ENCODE measurements at places on chromosomes 2 and 18.

DNA sequence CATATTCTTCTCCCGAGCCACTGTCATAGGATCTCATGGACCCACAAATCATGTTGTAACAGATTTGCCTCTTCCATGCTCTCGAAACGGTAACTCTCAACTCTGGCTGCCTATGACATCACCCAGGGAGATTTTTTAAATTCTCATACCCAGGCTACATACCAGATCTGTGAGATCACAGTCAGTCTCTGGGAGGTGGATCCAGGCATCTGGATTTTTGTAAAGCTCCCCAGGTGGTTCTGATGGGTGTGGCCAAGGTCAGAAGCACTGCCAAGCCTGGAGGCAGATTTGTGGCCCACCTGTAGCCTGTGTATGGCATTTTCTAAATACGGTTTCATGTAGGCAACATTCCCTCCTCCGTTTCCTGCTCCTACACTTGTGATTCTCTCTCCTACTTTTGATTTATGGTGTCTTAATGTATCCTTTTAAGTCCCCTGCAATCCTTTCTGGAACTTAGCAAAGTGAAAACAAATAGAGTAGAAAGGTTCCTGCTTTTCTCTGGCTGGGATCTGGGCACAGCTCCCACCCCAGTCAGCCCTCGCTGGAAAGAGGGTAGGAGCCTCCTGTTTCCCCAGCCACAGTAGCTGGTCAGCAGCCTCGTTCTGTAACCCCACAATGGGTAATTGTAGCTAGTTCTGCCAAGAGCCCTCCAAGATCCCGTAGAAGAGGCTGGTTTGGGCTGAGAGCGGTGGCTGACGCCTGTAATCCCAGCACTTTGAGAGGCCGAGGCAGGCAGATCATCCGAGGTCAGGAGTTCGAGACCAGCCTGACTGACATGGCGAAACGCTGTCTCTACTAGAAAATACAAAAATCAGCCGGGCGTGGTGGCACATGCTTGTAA, 96.2 kb downstream of the KLHL29 start:
- no peak for DNase-seq

- no peak for DNase-seq
Observed at GRCh38 chr2:210528716-210529115, 27.7 kb upstream of the CPS1 start.

DNA sequence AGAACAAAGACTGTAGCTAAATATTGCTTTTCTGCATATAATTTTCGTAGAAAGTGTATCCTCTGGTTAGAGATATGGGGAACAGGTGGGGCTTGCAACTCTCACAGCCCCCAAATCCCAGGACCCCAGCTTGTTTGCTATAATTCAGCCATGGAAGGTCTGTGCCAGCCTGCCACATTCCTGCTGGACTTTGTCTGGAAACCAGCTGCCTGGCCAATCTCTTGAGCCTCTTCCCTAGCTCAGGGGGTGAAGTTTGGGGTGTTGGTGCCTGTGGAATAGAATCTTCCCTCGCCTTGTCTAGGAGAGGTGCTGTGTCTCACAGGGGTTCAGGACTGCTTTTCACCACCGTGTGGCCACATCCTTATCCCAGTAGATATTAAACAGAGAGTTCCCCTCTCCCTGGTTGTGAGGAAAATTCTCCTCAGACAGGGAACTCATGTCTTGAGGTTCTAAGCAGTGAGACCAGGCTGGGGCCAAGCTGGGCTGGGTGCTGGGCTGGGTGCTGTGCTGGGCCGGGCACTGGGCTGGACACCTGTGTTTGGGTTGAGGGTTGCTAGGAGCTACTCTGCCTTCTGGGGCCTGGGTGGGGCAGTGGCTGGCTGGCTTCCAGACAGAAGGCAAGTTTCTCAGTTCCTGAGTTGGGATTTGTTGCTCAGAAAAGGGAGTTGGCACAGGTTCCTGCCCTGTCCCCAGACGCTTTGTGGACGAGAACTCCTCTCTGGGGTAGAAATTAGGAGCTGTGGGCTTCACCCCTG, 12.3 kb downstream of the TOGARAM2 start:
- DNase-seq = no peak

- no peak for DNase-seq
Observed at GRCh38 chr2:149488706-149489440, 98.7 kb downstream of the MMADHC start.

GRCh38 chr18:42126586-42126985, 171.6 kb downstream of the PIK3C3 start:
- no peak for DNase-seq

- no peak for DNase-seq
Observed at GRCh38 chr18:32373995-32374394, 96.7 kb downstream of the GAREM1 start.

GRCh38 chr18:73296686-73297085, 428.9 kb upstream of the NETO1 start:
- no peak for DNase-seq

GRCh38 chr2:42781181-42781580, 11.2 kb downstream of the HAAO start:
- DNase-seq = no peak
